ENCODE measurements at places on chromosomes 2 and 18. TPM values are rescaled to one million over a fixed set of nuclear protein-coding genes. Genes with fewer than 3 reads are reported as not detected.

MC5R gene
- total RNA-seq = 2.2 TPM

TRIM43 gene
- total RNA-seq = not detected

DNA sequence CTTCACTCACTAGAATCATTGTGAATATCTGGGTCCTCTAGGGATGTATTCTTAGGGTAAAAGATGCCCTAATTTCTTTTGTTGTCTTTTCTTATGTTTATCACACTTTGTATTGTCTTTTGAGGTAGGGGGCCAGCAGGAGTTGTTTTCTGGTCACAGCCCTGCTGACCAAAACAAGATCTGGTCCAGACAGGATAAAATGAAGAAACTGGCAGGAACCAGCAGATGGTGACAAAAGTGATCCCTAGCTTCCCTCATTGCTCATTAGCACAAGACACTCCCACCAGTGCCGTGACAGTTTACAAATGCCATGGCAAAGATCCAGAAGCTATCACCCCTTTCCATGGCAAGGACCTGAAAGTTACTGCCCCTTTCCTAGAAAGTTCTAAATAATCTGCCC, 81.7 kb upstream of the CCDC85A start:
- DNase-seq = no peak

GRCh38 chr2:28558158-28558820, 62.4 kb downstream of the PLB1 start:
- DNase-seq = no peak

GRCh38 chr2:96809951-96810782, 5.9 kb upstream of the CNNM3 start:
- DNase-seq = no peak
